ENCODE measurements at places on chromosomes 7 and 10. TPM values are rescaled to one million over a fixed set of nuclear protein-coding genes. Genes with fewer than 3 reads are reported as not detected.

C10orf143 gene
- 0.13 TPM for total RNA-seq

CALD1 gene
- total RNA-seq, result 684 TPM

FAM131B gene
- 3.2 TPM for total RNA-seq

VAX1 gene
- not detected for total RNA-seq

PNLIP gene
- total RNA-seq, result not detected

GPR15LG gene
- total RNA-seq, result not detected

IFIT5 gene
- 20.9 TPM for total RNA-seq

CCDC172 gene
- not detected for total RNA-seq

SGCE gene
- 116 TPM for total RNA-seq

ELOVL3 gene
- total RNA-seq, result 0.13 TPM

MEOX2 gene
- 28.3 TPM for total RNA-seq

ARHGAP21 gene
- 100 TPM for total RNA-seq

SPDYE2B gene
- not detected for total RNA-seq

TMEM273 gene
- total RNA-seq, result 0.13 TPM

CLRN3 gene
- total RNA-seq, result not detected

AQP1 gene
- total RNA-seq, result 335 TPM

OPN1SW gene
- not detected for total RNA-seq

IFRD1 gene
- 107 TPM for total RNA-seq

HABP2 gene
- not detected for total RNA-seq

ADAM8 gene
- total RNA-seq, result 2.7 TPM

SVIL gene
- 376 TPM for total RNA-seq

IFIT1 gene
- 22.2 TPM for total RNA-seq
